KBM-7 (cell line): ENCODE measurements at places on chromosomes 16 and 17.

DNA sequence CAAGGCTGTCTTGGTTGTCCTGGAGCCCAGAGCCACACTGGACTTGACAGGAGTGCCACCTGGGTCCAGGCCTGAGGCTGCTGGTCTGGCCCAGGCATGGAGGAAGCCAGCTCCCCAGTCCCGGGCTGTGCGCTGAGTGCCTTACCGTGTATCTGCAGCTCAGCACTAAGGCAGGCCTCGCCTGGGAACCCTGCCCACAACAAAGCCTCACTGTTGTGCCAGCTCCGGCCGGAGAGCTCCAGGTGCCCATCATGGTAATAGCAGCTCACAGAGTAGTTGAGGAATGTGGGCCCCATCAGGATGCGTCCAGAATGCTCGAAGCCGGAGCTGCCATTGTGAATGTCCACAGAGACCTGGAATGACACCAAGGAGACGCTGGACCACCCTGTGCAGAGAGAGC, 72.2 kb downstream of the RMI2 start:
- no peak for DNase-seq

DNA sequence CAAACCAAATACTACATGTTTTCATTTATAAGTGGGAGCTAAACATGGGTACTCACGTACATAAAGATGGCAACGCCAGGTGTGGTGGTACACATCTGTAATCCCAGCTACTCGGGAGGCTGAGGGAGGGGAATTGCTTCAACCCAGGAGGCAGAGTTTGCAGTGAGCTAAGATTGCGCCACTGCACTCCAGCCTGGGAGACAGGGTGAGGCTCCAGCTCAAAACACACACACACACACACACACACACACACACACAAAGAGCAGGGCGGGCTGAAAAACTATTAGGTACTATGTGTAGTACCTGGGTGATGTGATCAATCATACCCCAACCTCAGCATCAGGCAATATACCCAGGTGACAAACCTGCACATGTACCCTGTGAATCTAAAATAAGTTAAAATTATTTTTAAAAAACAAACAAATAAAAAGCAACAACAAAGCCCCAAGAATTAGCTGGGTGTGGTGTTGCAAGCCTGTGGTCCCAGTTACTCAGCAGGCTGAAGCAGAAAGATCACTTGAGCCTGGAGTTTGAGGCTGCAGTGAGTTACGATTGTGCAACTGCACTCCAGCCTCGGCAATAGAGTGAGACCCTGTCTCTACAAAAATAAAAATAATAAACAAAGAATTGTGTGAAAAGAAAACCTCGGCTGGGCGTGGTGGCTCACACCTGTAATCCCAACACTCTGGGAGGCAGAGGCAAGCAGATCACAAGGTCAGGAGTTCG, 11.9 kb upstream of the FAAP100 start:
- DNase-seq: no peak

- no peak for DNase-seq
These were observed 191.8 kb upstream of the CHMP6 start for GRCh38 chr17:80799538-80800480.

GRCh38 chr17:45361976-45362375, 45.2 kb upstream of the MAP3K14 start:
- no peak for DNase-seq

DNA sequence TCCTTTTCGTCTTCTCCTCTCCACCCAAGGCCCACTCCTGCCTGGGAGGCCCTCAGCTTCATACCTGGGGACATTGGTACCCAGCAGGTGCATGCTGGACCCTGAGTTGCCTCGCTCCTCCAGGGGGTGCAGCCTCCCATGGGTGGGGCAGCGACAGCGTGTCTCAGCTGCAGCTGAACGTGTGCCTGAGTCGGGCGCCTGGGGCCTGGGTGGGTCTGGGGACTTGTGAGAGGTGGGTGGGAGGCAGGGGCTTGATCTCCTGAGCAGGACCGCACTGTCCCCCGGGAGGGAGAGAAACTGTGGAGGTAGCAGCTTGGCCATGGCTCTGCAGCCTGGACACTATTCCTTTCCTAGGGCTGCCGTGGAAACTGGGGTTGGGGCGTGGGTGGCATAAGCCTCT, 24.8 kb upstream of the ENGASE start:
- no peak for DNase-seq

DNA sequence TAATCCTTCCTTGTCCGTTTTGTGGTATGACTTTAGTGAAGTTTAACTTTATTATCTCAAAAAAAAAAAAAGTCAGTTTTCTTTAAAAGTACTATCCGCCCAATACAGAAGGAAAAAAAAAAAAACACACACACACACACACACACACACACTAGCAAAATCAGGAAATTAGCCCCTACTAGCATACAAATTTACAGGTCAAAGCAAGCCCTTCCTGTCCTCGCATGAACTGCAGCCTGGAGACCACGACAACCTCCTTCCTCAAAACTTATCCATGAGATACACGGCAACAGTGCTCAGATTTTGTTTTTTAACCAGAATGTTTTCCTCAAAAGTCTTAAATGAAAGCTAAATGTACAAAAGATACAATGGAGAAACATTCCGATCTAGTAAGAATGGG, 16.2 kb downstream of the NCOR1 start:
- peak; percentile 79 for DNase-seq

- no peak for DNase-seq
These were observed 21.9 kb downstream of the CRK start for GRCh38 chr17:1434150-1434549.

GRCh38 chr17:50205111-50205962, 3.9 kb upstream of the COL1A1 start:
- DNase-seq: no peak

DNA sequence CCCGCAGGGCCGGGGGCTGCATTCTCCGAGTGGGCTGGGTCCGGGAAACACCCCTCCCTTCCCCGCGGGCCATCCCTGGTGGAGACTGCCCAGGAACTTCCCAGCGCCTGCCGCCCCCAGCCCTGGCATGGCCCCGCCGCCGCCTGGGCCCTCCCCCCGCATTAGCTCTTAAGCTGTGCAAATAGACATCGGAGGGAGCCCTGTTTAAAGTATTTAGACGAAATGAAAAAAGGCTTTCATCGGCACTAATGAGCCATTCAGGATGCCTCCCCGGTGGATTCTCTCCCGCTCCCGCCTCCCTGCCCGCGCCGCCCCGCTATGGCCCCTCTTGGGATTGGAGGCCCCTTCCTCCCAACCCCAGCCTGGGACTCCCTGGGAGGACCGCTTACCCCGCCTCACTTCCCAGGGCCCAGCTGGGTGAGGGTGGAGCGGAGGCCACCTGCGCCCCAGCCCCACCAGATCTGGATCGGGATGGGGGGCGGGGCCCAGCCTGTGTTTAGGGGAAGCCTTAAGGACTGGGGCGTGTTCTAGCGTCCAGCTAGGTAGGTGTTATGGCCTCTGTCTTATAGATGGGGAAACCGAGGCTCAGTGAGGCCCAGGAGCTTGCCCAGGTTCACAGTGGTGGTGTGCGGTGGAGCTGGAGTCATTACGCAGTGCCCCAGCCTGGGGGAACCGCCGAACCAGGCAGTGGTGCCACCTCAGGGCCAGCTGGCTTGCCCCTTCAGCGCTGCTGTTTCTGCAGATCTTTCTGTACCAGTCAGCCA, 19.7 kb downstream of the SEZ6 start:
- no peak for DNase-seq

GRCh38 chr16:54080524-54081008, 206.0 kb downstream of the IRX3 start:
- DNase-seq: no peak

GRCh38 chr17:74935585-74936469, at the start of gene OTOP3:
TSS of gene OTOP3 (plus strand) at chr17:74935898. CDS start at chr17:74935922, 24 bp downstream.
- no peak for DNase-seq

- no peak for DNase-seq
These were observed 29.8 kb upstream of the SPPL2C start for GRCh38 chr17:45814622-45815606.

- DNase-seq: no peak
These were observed 7.6 kb upstream of the BAIAP3 start for GRCh38 chr16:1325673-1326371.

DNA sequence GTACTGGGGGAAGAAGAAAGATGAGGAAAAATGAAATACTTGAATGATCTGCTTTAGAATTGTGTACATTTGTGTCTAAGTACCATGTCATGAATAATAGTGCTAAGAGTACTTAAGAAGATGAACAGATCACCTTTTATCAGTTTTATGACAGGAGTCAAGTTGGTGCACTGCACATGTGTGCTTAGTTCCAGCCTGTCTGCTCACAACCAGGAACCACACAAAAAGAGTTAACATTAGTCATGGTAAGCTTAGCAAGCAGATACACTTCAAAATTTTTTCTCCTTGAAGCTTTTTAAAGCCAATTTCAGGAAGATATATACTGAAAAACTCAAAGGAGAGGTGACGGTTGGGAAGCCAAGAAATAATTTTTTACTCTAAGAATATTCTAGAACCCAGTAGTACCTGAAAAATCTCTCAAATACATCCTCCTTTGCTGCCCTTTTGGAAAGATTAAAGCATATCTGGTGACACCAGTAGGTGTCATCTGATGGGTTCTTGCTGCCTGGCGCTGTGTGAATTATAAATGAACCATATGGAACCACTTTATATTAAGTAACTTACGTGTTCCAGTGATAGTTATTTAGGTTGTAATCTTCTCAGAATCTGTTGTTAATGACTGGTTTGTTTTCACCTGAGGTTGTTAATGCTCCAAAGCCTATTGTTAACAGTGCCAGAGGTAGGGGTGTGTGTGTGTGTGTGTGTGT, 93.4 kb downstream of the MSI2 start:
- no peak for DNase-seq

DNA sequence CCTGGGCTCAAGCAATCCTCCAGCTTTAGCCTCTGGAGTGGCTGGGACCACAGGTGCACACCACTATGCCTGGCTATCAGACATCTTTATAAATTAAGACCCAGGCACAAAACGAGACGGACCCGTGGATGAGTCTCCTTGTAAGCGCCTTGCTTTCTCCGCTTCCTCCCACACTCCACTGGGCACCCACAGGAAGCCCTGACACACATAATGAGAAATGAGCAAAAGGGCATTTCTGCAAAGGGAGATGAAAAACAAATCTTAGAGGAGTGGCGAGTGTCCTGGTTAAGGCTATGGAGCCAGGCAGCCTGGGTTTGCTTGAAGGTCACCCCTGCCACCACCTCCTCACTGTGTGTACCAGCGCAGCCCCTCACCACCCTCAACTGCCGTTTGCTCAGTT, 56.3 kb downstream of the XYLT1 start:
- DNase-seq: peak; percentile 36
